ENCODE measurements at places on chromosomes 12 and 14. TPM values are rescaled to one million over a fixed set of nuclear protein-coding genes. Genes with fewer than 3 reads are reported as not detected.

DNA sequence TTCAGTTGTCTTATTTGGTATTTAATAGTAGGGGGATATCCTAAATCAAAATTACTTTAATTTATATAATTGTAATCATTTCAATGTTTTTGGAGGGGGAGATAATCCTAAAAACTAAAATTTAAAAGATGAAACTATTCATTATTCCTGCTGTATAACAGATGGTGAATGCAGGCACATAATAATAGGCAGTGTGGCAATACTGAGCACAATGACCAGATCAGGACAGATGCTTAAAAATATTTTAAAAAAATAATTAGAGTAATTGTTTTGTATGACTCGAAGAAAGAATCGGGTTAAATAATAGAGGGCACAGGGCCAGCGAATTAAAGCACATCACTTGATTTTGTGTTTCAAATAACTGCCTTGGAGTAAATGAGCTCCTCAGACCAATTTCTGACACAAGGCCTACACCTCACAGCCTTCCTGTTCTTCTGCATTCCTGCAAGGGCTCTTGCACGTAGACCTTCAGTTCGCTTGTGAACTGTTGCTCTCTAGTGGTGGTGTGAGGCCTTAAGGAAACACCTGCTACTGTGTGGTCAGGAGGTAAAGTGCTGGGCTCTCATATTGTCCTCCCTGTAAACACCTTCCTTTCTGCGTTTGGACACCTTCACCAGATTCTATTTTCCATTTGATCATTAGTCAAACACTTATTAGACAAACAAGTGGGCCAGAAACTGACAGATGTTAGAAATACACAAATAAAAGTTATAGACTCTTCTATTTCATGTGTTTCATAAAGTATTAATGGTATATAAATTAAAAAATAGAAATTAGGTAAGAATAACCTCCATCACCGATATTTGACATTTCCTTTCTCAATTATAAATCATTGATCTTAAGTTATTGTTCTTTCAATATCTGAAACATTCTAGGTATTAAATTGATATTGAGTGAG lies 29.3 kb upstream of the KLRF1 start:
- peak; percentile 66 for DNase-seq
- H3K36me3 ChIP-seq = no peaks in the 10 kb centered on the region
- H3K27ac ChIP-seq = peak overlapping the region; percentile 11
- peaks cover 3% of the 10 kb centered on the region for H3K27me3 ChIP-seq
- peaks cover 46% of the 10 kb centered on the region for H3K4me1 ChIP-seq

- no peaks in the 10 kb centered on the region for H3K36me3 ChIP-seq
- no peaks in the 10 kb centered on the region for H3K4me1 ChIP-seq
- no peak for DNase-seq
- no peak overlapping the region for H3K4me3 ChIP-seq
Measured at GRCh38 chr12:127473766-127474165, 793.2 kb upstream of the TMEM132C start.

DNA sequence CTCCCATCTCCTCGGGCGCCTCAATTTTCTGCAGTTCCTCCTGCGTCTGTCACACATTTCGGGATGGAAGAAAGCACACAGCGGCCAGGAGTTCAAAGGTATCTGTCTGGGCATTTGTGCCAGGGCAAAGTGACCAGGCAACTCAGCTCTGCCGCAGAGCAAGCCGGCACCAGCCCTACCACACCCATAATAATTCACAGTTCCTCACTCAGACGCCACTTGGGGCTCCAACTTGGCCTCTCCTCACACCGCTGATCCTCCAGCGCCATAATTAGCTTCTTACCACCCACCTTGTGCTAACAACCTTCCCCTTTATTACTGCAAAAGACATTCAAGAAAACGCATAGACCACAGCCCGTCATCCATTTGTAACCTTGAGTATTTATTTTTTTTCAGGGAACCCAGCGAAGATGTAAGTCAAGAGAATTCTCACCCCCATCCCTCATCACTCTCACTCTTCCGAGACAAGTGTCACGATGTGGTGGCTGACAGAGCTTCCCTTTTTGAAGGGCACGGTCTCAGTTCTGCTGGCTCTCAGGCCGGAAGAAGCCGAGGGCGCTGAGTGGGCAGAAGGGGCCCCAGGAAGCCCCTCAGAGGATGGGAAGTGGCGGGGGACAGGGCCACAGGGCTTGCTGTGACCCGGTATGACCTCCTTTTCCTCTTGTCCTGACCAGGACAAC lies 25.2 kb upstream of the NCOR2 start:
- no peak for DNase-seq
- H3K4me1 ChIP-seq = peaks cover 12% of the 10 kb centered on the region
- H3K27me3 ChIP-seq = peaks cover 54% of the 10 kb centered on the region
- no peaks in the 10 kb centered on the region for H3K36me3 ChIP-seq
- H3K4me3 ChIP-seq = no peak overlapping the region
- no peak overlapping the region for H3K27ac ChIP-seq

DNA sequence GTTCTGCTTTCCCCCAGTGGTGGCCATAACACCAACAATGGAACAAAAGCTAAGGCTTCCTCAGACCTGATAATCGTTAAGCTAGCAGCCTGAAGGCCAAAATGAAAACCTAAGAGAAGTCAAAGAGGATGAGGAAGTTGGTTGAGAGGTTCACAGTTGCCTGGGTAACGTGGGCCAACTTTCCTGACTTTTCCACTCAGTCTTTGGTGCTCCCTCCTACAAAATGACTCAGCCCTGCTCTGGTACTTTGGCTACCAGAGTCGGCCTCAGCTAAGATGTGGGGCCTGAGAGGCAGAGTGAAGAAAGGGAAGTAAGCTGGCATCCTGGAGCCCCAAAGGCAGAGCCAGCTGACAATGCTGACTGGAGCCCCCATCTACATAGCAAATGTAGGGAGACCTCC lies 14.9 kb upstream of the FKBP11 start:
- H3K27ac ChIP-seq = no peak overlapping the region
- H3K4me1 ChIP-seq = peaks cover 7% of the 10 kb centered on the region

- no peaks in the 10 kb centered on the region for H3K4me1 ChIP-seq
- H3K27me3 ChIP-seq = no peaks in the 10 kb centered on the region
- H3K4me3 ChIP-seq = no peak overlapping the region
- H3K36me3 ChIP-seq = no peaks in the 10 kb centered on the region
- H3K27ac ChIP-seq = no peak overlapping the region
Measured at GRCh38 chr12:5478081-5478706, 46.3 kb downstream of the NTF3 start.

DNA sequence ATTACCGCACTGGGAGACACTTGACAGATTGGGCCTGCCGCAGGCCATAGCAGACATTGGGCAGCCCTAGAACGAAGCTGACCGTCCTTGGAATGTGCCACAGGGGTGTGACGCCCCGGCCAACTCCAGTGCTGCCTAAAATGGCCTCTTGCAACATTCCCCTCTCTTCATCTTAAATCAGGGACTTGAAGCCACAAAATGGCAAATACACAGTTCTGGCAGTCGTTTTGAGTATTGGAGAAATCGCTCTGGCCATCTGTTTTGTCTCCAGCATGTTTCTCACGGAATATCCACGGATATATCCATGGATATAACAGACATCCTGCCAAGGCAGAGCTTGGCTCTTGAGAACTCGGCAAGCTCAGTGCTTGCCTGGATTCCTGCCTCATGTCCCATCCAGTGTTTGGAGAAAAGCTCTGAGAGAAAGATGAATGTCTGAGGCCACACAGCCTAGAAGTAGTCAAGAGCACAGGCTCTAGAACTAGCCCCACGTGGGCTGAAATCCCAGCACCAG lies 158.4 kb downstream of the CHST11 start:
- peaks cover 31% of the 10 kb centered on the region for H3K36me3 ChIP-seq
- no peak for DNase-seq
- no peak overlapping the region for H3K27ac ChIP-seq

- H3K36me3 ChIP-seq = no peaks in the 10 kb centered on the region
- DNase-seq = no peak
- peaks cover 31% of the 10 kb centered on the region for H3K27me3 ChIP-seq
- no peaks in the 10 kb centered on the region for H3K4me1 ChIP-seq
Measured at GRCh38 chr12:4734625-4735340, 14.6 kb downstream of the GALNT8 start.

DNA sequence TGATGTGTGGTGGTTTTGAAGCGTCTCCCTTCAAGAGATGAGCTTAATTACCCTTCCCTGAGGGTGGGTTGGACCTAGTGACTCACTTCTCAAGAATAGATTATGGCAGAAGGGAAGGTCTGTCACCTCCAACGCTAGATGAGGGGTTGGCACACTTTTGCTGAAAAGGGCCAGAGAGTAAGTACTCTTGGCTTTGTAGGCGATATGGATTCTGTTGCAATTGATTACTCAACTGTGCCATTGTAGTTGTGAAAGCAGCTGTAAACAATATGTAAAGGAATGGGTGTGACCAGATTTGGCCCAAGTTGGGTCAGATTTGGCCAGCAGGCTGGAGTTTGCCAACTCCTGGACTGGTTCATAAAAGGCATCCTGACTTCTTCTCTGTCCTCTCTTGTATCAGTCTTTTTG lies 53.3 kb downstream of the SMIM41 start:
- no peak overlapping the region for H3K4me3 ChIP-seq
- no peaks in the 10 kb centered on the region for H3K4me1 ChIP-seq
- DNase-seq = no peak
- H3K36me3 ChIP-seq = no peaks in the 10 kb centered on the region
- no peak overlapping the region for H3K27ac ChIP-seq
- peaks cover 9% of the 10 kb centered on the region for H3K27me3 ChIP-seq

GRCh38 chr14:56650048-56650447 lies 70.5 kb downstream of the TMEM260 start:
- H3K4me3 ChIP-seq = no peak overlapping the region
- H3K27me3 ChIP-seq = no peaks in the 10 kb centered on the region

GRCh38 chr12:19547271-19547671 lies 108.0 kb downstream of the AEBP2 start:
- H3K27ac ChIP-seq = no peak overlapping the region
- H3K4me3 ChIP-seq = no peak overlapping the region
- H3K4me1 ChIP-seq = peaks cover 6% of the 10 kb centered on the region
- no peak for DNase-seq

DNA sequence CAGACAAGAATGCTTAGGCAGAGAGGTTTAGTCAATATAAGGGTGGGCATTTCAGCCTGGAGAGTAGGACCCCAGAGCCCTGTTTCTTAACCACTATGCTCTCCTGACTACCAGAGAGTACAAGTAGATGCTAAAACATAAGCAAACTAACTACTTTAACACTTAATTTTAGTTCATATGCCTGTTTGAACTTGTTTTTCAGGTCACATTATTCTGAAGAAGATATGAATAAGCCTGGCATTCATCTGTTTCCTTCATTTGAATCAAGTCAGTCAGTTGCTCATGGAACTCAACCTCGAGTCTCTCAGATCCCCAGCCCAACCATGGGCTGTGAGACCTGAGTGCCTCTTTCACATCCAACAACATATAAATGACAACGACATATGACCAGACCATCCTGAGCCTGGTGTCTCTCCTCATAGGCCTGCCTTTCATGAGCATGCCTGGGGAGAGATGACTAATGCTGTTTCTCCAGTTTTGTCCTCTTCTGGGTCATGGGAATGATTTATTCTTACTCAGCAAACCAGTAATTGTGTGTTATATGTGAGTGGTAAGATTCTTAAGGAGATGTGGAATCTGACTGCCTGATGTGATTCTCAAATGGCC lies 251.1 kb upstream of the BTG1 start:
- no peak for DNase-seq
- peaks cover 38% of the 10 kb centered on the region for H3K36me3 ChIP-seq
- no peaks in the 10 kb centered on the region for H3K27me3 ChIP-seq
- H3K4me1 ChIP-seq = peaks cover 57% of the 10 kb centered on the region
- H3K27ac ChIP-seq = no peak overlapping the region

DNA sequence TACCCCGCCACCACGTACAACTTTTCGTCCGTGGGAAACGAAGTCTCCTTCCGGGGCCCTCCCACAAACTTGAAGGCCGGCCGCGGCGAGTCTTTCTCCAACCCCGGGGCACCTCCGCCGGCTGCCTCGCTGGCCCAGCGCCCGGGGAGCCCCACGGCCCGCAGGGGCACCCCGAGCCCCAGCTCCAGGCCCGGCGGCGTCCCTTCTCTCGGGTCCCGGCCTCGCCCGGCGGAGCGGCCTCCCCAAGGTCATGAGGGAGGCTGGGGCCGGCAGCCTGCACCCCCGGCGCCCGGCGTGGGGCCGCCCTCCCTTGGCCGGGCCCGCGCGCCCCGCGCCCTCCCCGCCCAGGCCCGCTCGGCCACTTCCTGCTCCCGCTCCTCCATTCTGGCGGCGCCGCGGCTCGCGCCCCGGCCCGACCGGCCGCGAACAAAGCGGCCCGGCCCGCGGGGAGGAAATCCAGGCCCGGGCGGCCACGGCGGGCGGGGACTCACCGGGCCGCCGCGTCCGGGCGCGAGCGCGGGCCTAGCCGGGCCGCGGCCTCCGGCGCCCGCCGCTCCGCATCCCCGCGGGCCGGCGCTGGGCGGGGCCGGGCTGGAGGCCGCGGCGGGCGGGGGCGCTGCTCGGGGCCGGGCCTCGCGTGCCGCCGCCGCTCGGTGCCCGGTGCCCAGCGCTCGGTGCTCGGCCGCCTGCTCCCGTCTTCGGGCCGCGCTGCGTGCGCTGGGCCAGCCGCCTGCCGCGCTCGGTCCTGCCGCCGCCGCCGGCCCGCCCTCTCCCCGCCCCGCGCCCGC lies at the start of gene AKT1:
TSS of gene AKT1 (minus strand) at position 756 of the 788 bp plus-strand sequence. CDS start 3,105 bp downstream, outside the sequence.
- H3K36me3 ChIP-seq = peaks cover 24% of the 10 kb centered on the region
- peaks cover 2% of the 10 kb centered on the region for H3K27me3 ChIP-seq
- peak; percentile 39 for DNase-seq

GRCh38 chr14:23932639-23933038 lies 20.9 kb upstream of the DHRS4 start:
- no peaks in the 10 kb centered on the region for H3K36me3 ChIP-seq
- H3K27ac ChIP-seq = no peak overlapping the region

DNA sequence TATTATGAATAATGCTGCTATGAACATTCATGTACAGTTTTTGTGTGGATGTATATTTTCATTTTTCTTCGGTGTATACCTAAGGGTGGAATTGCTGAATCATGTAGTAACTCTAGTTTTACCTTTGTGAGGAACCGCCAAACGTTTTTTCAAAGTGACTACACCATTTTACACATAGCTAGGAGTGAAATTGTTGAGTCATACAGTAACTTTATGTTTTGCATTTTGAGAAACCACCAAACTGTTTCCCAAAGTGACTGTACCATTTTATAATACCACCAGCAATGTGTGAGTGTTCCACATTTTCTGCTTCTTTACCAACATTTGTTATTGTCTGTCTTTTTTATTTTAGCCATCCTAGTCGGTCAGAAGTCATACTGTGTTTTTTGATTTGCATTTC lies 3.1 kb upstream of the TPH2 start:
- DNase-seq = no peak
- H3K4me1 ChIP-seq = peaks cover 6% of the 10 kb centered on the region
- H3K27me3 ChIP-seq = peaks cover 19% of the 10 kb centered on the region
- H3K27ac ChIP-seq = no peak overlapping the region
- no peak overlapping the region for H3K4me3 ChIP-seq
- no peaks in the 10 kb centered on the region for H3K36me3 ChIP-seq

The NID2 gene
- total RNA-seq = 0.37 TPM

The TMEM132D gene
- total RNA-seq = not detected

The NEUROD4 gene
- not detected for total RNA-seq

The ENDOU gene
- not detected for total RNA-seq

The KRT77 gene
- total RNA-seq = not detected

The ZDHHC22 gene
- not detected for total RNA-seq

The SCN8A gene
- 0.39 TPM for total RNA-seq

The TAS2R8 gene
- not detected for total RNA-seq

The CD163L1 gene
- total RNA-seq = not detected

The FOXG1 gene
- total RNA-seq = not detected

The CPNE6 gene
- not detected for total RNA-seq

The CKB gene
- 14.0 TPM for total RNA-seq

The SYT1 gene
- total RNA-seq = not detected
